ENCODE measurements at places on chromosomes 3 and 15.

GRCh38 chr3:141680620-141681389 is 57.3 kb upstream of the RNF7 start:
- no peak for DNase-seq

DNA sequence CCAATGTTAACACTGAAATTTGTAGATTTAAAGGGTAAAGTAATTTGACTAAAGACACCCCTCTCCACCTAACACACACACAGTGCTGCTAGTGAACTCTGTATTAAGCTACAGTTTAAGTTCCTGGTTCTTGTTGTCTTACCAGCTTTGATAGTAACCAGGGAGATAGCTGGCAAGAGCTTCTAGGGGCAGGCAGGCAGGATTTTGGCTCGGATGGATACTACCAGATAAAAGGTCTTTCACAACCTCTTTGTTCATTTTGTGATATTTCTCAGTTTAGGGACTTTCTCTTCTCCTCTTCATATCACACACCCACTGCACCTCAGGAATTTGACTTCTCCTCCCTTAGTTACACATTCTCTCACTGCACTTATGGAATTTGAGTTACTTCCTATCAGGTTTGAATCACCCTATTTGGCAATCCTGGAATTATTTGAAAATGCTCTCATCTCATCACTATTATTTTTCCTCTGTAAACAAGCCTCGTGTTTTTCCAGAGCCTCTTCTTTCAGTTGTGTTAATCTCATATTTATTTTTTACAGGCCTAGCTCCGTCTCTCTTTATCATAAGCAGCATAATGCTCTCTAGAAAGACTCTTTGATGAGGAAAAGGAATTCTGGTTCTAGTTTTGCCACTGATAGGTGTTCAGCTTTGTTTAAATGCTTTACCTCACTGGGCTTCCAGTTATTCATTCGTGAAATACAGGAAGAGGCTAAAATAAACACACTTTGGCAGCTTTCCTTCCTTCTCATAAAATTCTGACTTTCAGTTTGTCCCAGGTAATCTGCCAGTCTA is 23.0 kb upstream of the CLDN1 start:
- no peak for DNase-seq

DNA sequence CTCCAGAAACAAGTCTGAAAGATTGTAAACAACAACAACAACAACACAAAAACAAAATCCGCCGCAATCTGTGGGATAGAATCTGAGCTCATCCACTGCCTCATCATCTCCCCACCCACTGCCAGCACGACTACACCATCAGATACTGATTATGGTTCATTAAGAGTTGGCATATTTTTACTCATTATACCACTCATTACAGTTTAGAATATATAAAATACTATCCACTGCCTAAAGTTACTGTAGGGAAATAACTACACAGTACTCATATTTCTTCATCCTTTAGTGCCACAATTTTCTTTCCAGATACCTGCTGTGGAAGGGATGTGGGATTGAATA is 152.5 kb upstream of the PEX5L start:
- no peak for DNase-seq

DNA sequence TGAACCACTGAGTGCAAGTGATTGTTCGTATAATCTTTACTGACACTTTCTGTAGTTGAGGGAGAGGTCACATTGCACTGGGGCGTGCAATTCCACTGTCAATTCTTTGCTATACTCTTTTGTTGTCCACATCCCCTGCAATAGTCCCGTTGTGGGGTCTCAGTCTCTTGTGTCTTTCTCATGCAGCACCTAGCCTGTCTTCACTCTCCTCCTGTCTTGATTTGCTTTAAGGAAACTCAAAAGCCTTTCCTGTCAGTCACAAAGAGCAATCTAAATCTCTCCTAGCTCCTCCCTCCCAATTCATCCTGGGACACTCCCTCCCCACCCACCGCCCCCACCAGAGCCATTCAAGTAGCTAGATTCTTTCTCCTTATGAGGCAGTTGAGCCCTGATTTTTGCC is 13.2 kb upstream of the TMEM158 start:
- no peak for DNase-seq

DNA sequence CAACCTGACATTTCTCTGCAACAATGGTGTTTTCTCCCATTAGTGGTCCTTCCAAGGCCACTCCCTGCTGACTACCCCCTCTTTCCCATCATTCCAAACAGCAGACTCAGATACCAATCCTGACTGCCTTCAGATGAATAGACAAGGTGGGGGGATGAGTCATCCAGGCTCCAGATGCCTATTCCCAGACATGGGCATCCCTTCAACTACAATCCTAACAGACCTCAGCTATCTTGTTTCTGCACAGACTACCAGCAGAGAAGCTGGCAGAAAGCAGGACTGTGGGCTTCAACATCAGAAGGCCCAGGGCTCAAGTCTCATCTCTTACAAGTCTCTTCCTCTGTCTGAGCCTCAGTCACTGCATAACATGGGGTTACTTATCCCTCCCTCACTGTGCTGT is 2.2 kb downstream of the RBP1 start:
- no peak for DNase-seq
